Stimulated activated CD8-positive, alpha-beta memory T cell treated with anti-CD3 and anti-CD28 coated beads, Interleukin-15, amount 100 ng/mL, for 1 hour (primary cell): ENCODE measurements at places on chromosomes 6 and 20.

DNA sequence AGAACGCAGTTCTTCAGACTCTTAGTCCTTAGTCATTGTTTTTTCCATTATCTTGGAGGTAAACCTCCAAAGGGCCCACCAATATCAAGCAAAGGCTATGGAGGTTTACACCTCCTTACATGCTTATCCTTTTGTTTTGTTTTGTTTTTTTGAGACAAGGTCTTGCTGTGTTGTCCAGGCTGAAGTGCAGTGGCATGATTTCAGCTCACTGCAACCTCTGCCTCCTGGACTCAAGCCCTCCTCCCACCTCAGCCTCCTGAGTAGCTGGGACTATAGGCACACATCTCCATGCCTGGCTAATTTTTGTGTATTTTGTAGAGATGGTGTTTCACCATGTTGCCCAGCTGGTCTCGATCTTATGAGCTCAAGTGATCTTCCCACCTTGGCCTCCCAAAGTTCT lies 26.3 kb downstream of the ADGRG6 start:
- DNase-seq = no peak

DNA sequence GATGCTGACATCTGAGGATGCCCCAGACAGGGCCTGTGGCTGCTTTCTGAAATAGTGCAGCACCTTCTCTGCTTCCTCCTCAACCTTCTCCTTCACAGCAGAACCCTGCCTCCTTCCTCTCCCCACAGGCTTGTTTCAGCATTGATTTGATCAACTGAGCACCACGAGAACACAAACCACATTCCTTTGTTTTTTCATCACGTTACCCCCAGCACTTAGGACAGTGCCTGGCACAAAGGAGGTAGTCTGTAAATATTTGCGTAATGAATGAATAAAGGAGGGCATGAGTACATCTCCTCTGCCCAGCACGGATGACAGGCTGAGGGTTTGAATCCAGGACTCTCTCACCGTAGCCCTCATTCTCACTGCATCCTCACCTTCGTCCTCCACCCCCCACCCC lies 21.3 kb upstream of the WFDC2 start:
- no peak for DNase-seq

GRCh38 chr20:44700306-44700705 lies 14.9 kb upstream of the CCN5 start:
- no peak for DNase-seq

DNA sequence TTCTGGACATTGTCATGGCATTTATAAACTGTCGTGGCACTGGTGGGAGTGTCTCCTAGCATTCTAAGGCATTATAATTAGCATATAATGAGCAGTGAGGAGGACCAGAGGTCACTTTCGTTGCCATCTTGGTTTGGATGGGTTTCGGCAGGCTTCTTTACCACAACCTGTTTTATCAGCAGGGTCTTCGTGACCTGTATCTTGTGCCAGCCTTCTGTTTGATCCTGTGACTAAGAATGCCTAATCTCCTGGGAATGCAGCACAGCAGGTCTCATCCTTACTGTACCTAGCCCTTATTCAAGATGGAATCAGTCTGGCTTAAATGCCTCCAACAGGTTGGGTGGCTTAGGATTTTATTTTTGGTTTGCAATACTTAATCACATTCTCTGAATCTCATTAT lies 142.7 kb upstream of the GGTLC1 start:
- DNase-seq = no peak
